IPS DF 6.9 (cell line): ENCODE measurements at places on chromosomes 6 and 20.

DNA sequence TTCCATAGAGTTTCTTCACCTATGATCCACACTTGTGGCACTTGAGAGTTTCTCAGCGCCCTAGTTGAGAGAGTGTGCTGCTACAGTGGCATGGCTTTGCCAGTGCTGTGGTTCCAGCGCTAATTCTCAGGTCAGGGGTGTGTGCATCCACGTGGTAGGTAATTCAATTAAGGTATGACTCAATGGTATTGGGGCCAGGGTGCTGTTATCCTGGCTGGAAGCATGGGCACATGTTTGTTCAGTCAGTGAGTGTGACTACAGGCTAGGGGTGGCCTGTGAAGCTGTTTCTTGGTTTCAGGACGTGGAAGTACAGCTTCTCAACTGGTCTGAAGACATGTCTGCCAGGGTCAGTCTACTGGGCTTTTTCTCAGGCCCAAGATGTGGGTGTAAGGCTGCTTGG, 3.0 kb upstream of the SEMG2 start:
- DNase-seq, result no peak

- DNase-seq, result no peak
Observed at GRCh38 chr6:43900560-43900915, 130.5 kb downstream of the VEGFA start.

- no peak for DNase-seq
Observed at GRCh38 chr20:346640-347316, at the start of gene NRSN2. Gene NRSN2, plus strand, starts transcription at chr20:347111. Its CDS starts 2,533 bp downstream, at chr20:349644.

DNA sequence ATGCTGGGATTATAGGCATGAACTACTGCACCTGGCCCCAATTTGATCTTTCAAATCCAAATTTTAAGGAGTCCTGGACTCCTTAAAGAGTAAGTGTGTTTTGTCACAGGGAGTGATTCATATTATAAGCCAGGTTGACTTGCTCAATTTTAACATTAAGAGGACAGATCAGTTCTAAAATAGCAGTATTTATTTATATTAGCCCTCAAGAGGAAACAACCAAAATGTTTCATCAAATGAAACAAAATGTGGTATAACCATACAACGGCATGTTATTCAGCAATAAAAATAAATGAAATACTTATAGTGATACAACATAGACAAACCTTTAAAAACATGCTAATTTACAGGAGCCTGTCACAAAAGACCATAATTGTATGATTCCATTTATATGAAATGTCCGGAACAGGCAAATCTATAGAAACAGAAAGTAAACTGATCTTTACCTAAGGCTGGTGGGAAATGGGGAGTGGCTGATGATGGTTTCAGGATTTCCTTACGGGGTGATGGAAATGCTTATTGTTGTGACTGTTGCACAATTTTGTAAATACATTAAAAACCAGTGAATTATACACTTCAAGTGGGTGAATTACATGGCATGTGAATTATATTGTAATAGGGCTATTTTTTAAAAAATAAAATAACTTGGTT, 637.4 kb downstream of the MMUT start:
- no peak for DNase-seq

- DNase-seq, result no peak
Observed at GRCh38 chr20:46159101-46159897, 41.2 kb downstream of the CD40 start.

- no peak for DNase-seq
Observed at GRCh38 chr6:36139991-36140710, 9.8 kb downstream of the MAPK13 start.

- DNase-seq, result no peak
Observed at GRCh38 chr20:22548040-22548439, 36.3 kb downstream of the FOXA2 start.

GRCh38 chr20:25039697-25040437, 18.1 kb downstream of the ACSS1 start:
- DNase-seq, result no peak

DNA sequence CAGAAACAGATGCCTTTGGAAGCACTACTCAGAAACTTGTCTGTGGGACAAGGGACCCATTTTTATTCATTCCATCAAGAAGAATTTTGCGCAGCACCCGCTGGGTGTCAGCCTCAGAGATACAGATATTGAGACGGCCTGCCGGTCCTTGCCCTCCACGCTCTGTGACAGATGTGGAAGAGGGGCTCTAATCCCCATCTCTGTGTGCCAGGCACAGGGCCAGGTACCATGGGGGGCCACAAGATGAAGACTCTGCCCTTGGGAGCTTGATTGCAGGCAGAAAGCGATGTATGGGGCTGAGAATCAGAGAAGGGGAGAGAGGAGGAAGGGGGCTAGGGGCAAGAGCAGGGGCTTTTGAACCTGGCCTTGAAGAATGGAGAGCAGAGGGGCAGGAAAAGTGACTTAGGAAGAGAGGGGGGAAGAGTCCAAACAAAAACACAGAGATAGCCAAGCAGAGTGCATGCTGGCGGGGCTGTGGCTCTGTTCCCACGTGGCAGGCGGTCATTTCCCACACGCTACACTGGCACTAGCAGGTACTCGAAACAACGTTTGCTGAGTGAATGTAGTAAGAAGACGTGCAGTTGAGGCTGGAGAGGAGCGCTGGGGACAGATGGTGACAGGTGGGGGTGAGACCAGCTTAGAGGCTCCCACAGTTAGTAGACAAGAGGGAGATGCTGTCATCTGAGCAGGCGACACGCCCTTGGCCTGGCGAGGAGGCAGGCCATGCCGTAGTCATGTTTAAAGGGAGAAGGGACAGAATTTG, 170.3 kb upstream of the SNX9 start:
- no peak for DNase-seq

DNA sequence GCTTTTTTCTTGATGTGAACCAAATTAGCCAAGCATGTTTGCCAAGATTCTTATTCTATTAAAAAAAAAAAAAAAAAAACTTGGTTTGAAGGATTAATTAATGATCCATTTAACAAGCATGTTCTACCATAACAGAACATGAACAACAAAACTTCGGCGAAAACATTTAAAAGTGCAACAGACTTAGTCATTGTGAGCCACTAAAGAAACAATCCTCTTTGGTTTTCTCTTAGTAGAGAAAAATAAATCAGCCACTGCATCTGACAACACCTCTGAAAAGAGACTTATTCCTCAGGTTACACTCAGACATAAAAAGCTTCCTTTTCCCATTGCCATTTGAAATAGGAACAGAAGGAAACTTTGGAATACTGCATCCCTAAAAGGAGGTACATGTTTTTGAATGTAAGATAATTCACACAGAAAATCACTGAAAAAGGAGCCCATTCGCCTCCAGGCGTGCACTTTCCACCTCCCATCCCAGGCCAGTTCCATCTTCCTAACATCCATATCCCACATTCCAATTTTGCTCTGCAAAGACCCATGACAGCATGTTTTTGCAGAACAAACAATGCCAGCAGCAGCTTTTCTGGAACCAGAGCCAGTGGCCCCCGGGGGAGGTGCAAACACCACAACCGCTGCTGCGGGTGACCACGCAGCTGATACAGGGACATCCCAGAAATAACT, 79.5 kb downstream of the ZMYND8 start:
- no peak for DNase-seq

- DNase-seq, result no peak
Observed at GRCh38 chr6:43472515-43472914, 4.9 kb upstream of the TJAP1 start.

DNA sequence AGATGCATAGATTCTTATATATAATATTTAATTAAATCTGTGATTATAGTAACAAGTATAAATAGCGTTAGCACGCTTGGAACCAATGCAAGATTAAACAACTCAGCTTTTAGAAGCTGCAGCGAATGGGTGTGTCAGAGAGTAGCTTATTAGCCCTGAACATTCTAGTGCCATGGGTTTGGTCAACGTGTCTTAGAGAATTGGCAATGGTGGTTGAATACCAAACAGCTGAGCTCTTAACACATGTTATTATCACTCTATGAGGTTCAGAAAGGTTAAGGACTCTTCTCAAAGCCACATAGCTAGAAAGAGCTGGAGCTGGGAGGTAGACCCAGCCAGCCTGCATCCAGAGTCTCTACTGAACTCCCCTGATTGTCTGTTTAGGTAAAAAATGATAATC, 284.2 kb upstream of the CHD6 start:
- DNase-seq, result no peak

GRCh38 chr6:14192216-14192788, 74.7 kb downstream of the CD83 start:
- DNase-seq, result no peak

GRCh38 chr20:14782731-14783130, 445.3 kb upstream of the FLRT3 start:
- DNase-seq, result no peak

- DNase-seq, result no peak
Observed at GRCh38 chr20:7493311-7493710, 446.9 kb downstream of the HAO1 start.

GRCh38 chr20:59456342-59457279, 147.7 kb upstream of the PHACTR3 start:
- no peak for DNase-seq

DNA sequence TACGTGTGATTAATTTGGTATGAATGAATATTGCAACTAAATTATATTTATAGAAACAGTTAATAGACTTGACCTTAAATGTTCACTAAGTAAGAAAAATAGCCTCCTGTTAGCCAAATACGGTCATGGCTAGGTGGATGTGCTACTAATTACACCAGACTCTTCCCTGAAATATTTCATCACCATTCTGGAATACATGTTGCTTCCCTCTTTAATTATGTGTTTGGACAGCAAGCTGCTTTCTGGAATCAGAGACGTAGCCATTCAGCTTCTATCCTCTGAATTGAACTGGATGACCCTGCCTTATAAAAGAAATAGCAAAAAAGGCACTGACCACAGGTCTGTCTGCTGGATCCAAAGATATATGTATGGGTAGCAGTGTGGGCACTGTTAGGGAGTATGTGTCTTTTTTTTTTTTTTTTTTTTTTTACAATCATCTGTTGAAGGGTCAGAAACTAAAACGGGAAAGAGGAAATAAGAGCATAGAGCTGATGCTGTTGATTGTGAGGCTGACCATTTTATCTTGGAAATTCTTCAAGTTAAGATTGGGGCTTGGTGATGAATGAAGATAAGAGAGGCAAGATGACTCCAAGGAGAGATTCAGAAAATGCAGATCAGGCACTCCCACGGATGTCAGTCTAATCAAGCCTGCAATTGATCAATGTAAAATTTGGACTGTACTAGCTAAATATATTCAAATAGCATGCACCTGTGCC, 283.2 kb upstream of the HSF2 start:
- DNase-seq, result no peak

- DNase-seq, result no peak
Observed at GRCh38 chr20:2984028-2984501, 59.4 kb upstream of the GNRH2 start.

DNA sequence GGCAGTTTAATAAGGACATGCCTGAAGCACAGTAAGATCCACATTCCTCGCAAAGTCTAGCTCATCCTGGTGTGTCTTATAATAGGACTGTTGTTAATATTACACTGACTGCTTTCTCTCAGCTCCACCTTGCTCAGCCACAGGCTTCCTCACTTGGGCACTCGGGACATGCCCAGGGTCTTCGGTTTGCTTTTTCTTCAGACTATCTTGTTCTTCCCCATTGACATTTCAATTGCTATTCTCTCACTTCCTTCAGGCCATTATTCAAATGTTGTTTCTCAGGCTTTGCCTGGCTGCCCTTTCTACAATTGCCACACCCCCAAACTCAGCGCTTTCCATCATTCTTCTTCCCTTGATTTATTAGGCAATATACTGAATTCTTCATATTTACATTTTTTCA, 274.8 kb upstream of the RGS17 start:
- no peak for DNase-seq

GRCh38 chr6:26196846-26197635, 109.8 kb downstream of the HFE start:
- DNase-seq, result no peak

GRCh38 chr20:17500826-17501225, 30.4 kb downstream of the BFSP1 start:
- no peak for DNase-seq

GRCh38 chr6:7402716-7403115, 13.1 kb downstream of the RIOK1 start:
- DNase-seq, result no peak

- DNase-seq, result no peak
Observed at GRCh38 chr6:87721311-87721710, 19.3 kb upstream of the AKIRIN2 start.

DNA sequence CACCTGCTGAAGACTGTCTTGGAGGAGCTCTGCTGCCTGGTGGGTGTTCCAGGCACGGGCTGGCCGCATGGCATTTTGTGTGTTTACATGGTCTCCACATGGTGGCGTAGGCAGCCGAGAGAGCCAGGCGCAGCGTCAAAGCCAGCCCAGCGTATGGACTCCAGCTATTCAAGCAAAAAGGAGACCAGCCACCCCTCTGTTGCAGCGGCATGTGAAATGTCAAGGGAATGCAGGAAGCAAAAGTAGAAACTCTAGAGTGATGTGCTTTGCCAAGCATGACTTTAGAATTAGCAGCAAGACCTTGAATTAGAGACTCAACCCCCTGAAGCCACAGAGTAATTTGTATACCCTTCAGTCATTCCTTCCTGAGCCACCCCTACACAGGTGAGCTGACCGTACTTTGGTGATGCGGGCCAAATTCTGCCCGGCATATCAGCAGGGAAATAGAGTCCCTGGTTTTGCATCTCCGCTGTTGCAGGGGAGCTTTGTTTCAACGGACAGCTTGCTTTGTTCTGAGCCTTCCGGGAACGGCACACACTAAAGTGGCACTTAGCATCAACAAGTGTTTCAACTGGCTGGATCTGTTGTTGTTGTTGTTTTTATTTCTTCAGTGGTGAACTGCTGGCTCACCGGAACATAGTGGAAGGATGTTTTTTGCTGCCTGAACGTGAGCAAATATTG, 48.5 kb downstream of the FNDC1 start:
- peak; percentile 57 for DNase-seq

DNA sequence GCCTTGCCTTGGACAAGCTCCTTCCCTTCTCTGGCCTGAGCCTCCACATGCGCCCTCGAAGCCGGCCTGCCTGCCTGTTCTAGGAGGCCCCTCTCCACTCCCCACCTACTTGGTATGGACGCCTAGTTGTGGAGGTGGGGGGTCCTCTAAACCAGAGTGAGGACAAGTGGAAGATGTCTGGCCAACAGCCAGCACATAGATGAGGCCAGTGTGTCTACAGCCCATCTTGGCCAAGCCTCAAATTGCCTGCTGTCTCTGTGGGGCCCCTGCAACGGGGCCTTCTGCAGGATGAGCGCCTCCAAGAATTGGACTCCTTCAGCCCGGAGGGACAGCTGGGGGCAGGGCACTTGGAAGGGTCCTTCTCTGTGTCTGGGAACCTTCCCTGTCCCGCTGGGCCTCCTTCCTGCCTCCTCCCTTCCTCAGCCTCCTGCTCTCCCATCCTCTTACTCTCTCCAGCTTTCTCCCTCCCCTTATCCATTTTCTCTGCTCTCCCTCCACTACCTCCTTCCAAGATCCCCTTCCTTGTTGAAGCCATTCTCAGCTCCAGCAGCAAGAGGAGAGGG, 1.6 kb downstream of the MDFI start:
- no peak for DNase-seq

DNA sequence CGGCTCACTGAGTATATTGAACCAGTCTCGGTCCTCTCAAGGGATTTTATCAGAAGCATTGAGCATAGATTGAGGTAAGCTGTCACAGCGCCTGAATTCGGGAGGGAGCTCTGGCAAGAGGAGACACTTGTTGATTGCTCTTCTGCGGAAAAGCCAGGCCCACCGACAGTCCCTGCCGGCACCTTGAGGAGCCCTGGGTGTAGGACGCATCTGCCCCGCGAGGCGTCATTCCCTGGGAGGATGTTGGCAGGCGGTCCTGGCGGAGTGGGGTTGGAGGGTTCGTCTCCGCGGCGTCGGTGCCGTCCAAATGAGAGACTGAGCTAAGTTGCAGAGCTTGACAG, 843 bp downstream of the FBXO9 start:
- no peak for DNase-seq

- DNase-seq, result no peak
Observed at GRCh38 chr6:3784423-3784822, 32.9 kb upstream of the PXDC1 start.
